ENCODE measurements at places on chromosomes 1 and 21.

GRCh38 chr1:23470282-23471070 is 13.5 kb downstream of the ASAP3 start:
- no peak for DNase-seq

GRCh38 chr1:51551848-51552296 is 32.8 kb upstream of the EPS15 start:
- DNase-seq = no peak

- no peak for DNase-seq
These were observed 1298.9 kb upstream of the ADGRL4 start for GRCh38 chr1:80305466-80305865.

GRCh38 chr21:42232176-42232825 is 13.4 kb downstream of the ABCG1 start:
- DNase-seq = no peak

DNA sequence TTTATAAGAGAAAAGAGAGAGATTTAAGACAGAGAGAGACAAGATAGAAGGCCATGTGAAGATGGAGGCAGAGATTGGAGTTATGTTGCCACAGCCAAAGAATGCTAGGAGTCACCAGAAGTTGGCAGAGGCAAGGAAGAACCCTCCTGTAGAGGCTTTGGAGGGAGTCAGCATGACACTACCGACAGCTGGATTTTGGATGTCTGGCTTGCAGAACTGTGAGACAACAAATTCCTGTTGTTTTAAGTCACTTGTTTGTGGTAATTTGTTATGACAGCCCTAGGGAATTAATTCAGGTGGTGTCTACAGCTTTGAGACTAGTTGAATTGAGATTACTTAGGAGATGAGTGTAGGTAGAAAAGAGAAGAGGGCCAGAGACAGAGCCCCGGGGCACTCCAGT is 158.5 kb downstream of the DNM3 start:
- DNase-seq = no peak

GRCh38 chr21:25176637-25177412 is 430.5 kb downstream of the MRPL39 start:
- no peak for DNase-seq

DNA sequence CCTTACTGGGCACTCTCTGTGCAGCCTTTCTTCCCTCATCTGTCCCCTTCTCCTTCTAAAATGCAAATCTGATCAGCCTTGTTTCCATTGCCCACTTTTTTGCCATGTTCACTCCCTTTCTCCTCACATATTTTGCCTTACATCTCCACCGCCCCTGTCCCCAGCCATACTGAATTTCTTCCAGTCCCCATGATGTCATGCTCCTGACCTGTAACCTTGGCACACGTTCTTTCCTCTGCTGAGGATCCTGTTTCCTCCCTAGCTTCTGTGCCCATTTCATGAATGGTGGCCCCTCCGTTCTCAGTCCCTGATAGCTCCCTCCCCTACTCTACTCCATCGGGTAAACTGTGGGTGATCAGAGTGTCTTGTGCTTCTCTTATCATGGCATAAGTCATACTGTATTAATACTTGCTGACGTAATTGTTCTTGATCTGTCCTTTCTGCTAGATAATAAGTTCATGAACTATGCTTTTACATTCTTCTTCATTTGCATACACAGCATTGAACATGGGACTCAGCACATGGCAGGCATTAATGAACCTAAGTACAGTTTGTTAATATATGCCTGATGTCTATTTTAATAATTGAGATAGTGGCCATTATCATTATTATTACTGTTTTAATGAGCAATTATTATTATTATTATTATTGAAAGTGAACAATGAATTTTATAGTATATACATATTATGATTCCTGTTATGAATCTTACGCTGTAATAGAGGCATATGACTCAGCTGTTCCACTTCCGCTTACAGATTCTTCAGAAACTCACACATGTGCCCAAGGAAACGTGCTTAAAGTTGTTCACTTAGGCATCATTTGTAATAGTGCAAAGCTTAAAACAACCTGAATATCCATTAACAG is 28.5 kb downstream of the MAP3K21 start:
- no peak for DNase-seq

- no peak for DNase-seq
These were observed 65.2 kb downstream of the GPR137B start for GRCh38 chr1:236207569-236207968.

DNA sequence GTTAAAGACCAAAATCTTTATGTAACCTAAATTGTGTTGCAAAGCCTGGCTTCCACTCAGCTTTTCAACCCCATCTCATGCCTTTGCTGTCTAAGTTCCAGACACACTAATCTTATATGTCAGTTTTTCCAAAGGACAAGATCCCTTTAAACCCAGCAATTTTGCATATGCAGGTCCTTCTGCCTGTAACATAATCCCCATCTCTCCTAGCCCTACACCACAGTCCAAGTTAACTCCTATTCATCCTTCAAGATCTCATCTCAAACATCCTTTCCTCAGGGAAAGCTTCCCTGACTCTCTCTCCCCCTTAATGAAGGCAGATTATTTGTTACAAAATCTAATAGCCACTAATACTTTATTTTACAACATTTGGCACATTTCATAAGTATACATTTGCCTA is 366.3 kb downstream of the PLPP3 start:
- no peak for DNase-seq

- no peak for DNase-seq
These were observed 23.0 kb downstream of the NID1 start for GRCh38 chr1:236041631-236042618.

- no peak for DNase-seq
These were observed 36.1 kb upstream of the ZBTB8A start for GRCh38 chr1:32503153-32503552.

DNA sequence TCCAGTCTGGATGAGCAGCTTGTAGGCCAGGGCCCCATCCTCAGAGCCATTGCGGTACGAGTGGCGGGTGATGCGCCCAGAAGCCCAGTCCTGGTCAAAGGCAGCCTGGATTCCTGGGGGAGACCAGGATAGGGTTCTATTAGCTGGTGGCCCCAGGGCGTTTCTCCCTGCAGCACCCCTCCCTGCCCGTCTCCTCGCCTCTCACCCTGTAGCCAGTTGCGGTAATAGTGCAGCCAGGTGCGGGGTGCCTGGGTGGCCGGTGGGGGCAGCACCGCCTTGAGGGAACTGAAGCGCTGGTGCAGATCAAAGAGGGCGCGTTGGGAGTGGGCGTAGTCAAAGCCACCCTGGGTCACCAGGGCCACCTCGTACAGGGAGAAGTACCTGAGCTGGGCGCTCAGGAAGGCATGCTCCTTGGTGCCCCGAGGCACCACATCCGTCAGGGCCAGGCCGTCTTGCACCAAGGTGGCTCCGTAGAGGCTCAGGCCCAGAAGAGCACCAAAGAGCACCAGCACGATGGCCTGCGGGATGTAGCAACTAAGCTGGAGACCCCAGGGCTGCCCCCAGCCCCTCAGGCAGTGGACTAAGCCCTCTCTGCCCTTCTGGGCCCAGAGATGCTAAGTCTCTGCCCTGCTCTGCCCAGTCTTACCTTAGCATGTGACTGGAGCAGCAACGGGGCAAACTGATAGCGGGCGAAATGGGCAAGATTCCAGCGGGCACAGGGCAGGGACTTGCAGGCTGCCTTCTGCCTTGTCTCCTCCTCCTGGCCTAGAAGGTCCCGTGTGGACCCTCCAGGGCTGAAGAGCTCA is 15.7 kb downstream of the PTCH2 start:
- DNase-seq = no peak

DNA sequence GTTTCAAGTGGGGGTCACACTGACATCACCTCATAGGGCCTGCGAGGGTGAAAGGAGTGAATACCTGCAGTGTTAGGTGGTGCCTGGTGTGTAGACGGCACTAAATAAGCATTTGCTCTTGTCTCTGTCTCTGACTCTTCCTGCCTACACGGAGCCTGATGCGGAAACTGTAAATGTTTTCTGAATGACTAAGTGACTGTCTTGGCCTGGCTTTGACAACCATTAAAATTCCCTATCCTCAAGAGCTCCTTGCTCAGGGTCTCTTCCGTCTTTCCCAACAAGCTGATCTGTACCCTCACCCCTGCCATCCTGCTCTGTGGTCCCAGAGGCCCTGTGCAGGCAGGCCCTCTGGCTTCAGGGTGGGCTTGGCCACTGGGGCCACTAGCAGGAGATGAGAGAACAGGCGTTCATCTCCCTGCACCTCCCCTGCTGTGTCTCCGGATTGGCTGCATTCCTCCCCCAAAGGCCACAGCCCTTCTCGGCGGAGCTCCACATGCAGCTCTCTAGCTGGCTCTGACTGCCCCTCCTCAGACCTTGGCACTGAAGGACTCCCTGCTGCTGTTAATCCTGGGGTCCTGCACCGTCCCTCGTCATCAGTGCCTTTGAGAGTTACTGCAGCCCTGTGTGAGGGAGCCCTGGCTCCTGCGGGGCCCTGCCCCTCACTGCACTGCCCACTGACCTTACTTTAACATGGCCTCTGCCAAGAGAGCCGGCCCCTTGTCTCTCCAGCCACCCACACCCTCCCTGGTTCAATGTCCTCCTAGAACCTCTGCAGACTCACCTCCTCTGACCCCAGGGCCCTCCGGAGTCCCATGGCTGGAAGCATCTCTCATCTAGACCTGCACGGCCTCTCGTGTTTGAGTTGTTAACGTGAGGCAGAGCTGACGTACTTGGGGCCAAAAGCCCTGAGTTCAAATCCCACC is 211.1 kb downstream of the MATN1 start:
- DNase-seq = no peak

DNA sequence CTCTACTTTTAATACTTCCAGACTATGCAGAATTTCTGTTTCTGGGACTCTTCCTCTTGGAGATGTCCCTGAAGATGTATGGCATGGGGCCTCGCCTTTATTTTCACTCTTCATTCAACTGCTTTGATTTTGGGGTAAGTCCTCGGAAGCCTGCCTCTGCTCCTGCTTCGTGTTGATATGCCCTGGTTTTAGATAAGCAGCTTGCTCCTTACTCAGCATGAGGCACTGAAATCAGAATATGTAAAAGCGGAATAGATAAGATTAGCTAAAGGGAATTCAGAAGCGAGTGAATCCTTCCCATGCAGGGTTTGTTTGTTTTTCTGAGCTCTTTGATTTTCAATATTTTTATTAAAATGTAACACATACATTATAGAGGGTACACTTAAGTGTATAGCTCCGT is 234.7 kb downstream of the CACNA1E start:
- no peak for DNase-seq

GRCh38 chr1:225026701-225027100 is 97.2 kb downstream of the DNAH14 start:
- no peak for DNase-seq

- no peak for DNase-seq
These were observed 20.5 kb downstream of the SYT2 start for GRCh38 chr1:202689493-202690342.

DNA sequence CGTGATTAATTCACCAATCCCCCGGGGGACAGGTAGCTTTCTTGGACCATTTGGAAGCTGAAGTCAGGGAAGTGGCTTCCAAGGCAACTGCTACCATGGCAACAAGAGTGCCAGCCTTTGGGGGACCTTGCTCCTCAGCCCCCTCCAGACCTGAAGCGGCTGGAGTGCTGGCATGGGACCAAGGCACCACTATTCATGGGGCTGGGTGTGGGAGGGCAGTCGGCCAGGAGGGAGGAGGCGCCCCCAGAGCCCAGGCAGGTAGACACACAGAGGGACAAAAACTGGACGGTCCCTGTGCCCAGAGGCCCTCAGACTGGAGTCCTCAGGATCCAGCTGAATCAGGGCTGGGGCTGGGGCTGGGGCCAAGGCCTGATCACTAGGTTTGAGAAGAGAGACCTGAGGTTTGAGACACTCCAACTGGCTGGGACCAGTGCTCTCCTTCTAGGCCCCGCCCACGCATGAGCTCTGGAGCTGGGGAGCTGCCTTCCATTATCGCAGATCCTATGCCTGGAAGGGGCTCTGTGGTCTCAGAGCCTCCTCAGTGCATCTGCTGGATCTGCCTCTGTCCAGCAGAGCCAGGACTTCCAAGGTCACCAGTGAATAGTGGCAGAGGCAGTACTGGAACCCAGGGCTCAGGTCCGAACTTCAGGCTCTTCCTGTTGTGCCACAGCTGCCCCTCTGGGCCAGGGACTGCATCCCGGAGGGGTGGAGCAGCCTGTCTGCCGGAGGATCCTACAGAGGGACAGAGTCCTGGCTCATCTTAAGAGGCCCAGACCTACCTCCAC is 3.3 kb upstream of the KNCN start:
- no peak for DNase-seq

GRCh38 chr1:110341872-110342331 is 2.7 kb downstream of the RBM15 start:
- DNase-seq = no peak

- no peak for DNase-seq
These were observed 2.0 kb downstream of the ZDHHC18 start for GRCh38 chr1:26828411-26828991.

DNA sequence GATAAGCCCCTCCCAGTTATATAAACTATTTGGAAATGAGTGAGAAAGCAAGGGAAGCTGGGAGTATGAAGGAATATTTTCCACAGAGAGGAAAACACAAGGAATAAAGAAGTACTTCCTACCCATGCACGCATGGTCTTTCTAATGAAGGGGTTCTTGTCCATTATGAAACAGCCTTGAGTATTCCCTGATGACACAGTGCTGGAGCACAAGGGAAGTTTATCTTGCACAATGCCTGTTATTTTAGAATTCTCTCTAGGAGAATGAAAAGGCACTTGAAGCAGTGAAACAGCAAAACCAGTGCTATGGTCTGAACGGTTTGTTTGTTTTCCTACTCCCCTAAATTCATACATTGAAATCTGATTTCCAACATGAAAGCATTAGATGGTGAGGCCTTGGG is 38.6 kb upstream of the ADAMTS1 start:
- DNase-seq = no peak

GRCh38 chr1:27099135-27099586 is 55.8 kb downstream of the SLC9A1 start:
- DNase-seq = no peak

DNA sequence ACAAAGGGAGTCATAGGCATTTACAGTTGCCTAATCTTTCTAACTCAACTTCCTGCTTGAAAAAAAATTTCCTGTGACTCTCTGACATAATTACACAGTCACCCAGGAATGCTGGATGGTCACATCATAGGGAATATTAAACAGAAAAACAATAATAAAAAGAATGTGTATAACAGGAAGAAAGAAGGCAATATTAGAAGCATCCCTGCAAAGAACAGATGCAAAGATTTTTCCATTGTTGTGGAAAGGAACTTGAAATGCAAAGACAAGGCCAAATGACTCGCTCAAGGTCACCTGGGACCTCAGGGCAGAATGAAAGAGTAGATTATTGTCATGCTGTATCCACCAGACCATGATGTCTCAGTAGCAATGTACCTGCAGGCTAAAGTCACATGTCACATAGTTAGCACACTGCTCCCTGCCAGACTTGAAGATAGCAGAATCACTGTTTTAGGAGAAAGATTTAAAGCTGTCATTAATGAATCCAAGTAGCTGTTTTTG is 184.3 kb downstream of the CYYR1 start:
- DNase-seq = no peak
